Left ventricle myocardium superior (tissue), 1 donor: ENCODE measurements at places on chromosomes 5 and 9. TPM values are rescaled to one million over a fixed set of nuclear protein-coding genes. Genes with fewer than 3 reads are reported as not detected.

DNA sequence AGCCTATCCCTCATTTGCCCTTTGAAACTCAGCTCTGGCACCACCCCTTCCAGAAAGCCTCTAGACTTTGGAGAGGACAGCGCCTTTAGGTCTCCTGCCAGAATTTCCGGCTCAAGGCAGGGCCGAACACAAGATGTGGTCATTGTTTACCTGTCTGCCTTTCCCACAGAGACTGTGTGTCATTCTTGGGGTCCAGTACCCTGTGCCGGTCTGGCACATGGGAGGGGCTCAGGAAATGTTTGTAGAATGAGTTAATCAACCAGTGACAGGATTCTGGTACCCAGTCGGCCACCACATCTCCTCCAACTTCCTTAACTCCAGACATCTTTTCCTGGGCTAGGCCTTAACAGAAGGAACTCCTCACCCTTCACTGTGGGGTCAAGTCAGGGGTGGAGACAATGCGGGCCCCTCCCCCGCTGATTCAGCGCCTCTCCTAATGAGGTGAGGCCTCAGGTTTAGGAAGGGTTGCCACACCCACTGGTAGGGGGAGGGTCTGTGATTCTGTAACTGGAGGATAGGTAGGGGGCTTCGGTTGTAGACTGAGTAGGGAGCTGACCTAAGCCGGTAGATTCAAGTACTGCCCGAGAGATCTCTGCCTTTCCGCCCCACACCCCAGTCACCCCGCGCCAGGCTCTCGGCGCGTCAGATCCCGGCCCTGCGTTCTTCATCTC lies 29.3 kb downstream of the PCDH1 start:
- peak; percentile 65 for DNase-seq

DNA sequence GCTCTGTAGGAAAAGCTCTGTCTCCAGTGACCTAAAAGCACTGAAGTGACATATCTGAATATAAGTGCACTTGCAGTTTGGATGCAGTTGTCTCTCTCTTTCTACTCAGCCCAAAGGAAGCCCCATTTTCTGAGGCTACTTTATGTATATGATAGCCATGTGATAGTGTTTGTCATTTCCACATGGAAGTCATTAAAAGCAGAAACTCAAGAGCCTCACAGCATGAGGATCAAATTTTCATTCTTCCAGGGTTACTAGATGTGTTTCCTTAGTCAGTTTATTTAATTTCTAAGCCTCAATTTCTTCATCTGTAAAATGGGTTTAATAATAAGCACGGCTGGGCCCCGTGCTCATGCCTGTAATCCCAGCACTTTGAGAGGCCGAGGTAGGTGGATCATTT lies 36.7 kb downstream of the RNF44 start:
- no peak for DNase-seq

The STKLD1 gene
- 0.17 TPM for total RNA-seq

GRCh38 chr5:41527201-41527779 lies 16.9 kb upstream of the PLCXD3 start:
- DNase-seq, result peak; percentile 34

DNA sequence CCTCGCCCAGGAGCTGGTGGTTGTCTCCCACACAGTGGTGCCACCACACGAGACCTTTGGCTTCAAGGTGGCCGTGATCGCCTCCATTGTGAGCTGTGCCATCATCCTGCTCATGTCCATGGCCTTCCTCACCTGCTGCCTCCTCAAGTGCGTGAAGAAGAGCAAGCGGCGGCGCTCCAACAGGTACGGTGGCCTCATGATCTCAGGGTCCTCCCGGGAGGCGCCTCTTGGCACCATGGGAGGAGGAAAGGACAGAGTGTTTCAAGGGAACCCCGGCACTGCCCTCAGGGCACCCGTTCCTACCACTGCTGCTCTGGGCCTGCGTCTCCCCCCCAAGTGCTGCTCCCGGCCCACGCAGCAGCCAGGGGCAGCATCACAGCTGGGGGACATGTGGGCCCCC lies 18.2 kb upstream of the CARD19 start:
- no peak for DNase-seq

- DNase-seq, result peak; percentile 99
These were observed at the start of gene CAMLG for GRCh38 chr5:134738133-134738962. Gene CAMLG, plus strand, starts transcription at chr5:134738548. Its CDS starts 73 bp downstream, at chr5:134738621.
